NCI-H82 (cell line): ENCODE measurements at places on chromosomes 3 and 15.

GRCh38 chr3:127135241-127136023, 57.5 kb upstream of the PRR23E start:
- DNase-seq = peak; percentile 79

DNA sequence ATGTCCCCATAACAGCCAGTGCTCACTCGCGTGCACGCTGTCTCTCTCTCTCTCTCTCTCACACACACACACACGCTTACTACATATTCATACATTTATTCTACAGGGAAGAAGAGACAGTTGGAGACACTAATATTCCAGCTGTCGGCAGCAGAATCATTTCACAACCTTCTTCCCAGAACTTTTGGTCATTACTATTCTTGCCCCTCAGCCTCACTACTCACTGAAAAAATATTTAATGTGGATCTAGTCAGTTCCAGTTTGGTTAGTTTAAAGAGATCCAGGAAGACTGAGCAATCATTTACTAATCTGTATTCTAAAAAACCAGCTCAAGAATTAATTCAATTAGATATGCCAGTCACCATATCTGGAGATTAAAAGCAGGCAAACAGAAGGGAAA, 394.9 kb downstream of the PTPRG start:
- no peak for DNase-seq

GRCh38 chr15:36507458-36507857, 72.0 kb upstream of the CDIN1 start:
- no peak for DNase-seq

- DNase-seq = no peak
Observed at GRCh38 chr3:149411583-149411982, 34.1 kb upstream of the TM4SF1 start.

GRCh38 chr3:8555113-8555661, 53.6 kb downstream of the LMCD1 start:
- no peak for DNase-seq
